ENCODE measurements at places on chromosomes 11 and 22.

DNA sequence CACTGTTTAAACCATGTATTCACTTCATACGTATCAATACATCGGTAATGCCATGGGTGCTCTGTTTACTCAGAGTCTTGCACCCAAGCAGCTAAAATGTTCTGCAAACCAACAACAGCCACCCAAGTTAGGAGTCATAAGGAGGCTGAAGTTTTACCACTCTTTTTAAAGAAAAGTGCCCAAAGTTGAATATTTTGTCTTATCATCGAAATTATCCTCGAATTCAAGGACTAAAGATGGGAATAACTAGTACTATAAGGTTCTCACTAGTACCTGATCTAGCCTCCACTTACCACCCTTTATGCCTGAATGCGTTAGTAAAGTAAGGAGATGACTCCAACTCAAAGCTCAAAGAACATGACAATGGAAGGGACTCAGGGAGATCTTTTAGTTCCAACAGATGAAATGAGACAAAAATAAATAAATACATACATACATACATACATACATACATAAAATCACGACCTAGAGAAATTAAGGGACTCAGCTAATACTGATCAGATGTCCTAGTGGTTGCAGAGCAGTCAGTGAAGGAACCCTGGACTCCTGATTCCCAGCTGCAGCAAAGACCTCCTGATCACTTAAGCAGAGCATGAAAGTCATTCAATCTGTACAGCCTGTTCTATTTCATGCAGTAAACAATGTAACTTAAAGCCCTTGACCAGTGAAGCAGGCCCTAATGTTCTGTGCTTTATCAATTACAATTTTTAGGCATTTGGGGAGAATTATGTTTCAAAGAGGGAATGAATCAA lies 7.7 kb downstream of the OSBP start:
- no peak for DNase-seq

DNA sequence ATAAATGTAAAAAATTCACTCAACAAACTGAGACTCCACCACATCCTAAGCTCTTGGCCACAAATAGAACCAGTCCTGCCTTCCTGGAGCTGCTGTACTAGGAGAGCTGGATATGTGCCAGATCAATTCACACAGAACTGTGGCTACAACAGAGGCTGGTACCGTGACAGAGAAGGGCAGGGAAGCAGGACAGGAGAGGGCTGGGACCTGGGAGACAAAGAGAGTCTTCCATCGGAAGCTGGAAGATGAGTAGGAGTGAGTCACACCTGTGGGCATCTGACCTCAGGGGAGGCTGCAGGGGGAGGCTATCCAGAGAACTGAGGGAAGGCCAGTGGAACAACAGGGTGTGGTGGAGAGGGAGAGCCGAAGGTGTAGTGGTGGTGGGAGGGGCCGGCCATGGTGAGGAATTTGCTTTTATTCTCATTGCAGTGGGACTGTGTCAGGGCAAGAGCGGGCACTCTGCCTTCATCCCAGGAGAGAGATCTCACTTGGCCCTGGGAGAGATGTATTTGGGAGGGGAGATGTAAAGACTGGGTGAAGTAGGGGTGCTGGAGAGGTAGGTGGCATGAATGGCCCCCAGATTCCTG lies 1.9 kb upstream of the LTBP3 start:
- DNase-seq, result no peak

DNA sequence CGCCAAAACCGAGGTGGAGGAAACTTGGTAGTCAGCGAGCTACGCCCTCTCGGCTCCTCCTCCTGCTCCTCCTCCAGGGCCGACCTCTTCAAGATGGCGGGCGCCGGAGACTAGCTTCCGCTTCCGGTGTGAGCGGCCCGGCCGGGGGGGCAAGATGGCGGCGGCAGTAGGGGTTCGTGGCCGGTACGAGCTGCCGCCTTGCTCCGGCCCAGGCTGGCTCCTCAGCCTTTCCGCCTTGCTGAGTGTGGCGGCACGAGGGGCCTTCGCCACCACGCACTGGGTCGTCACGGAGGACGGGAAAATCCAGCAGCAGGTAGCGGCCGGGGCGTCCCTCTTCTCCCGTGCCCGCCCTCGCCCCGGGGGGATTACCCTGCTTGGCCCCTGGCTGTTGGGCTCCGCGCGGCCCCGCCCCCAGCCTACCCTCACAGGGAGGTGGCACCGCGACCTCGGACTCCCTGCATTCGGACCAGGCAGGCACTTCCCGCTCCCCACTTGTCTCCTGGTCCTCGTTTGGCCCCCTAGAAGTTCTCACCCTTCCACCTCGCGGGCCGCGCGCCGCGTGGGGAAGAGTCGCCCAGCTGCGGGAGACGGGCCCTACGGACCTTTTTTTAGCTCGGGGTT lies at the start of gene TTC17:
TTC17 (plus strand) TSS at position 120 of the 621 bp plus-strand sequence; CDS start at position 155, 35 bp downstream.
- peak; percentile 95 for DNase-seq

- DNase-seq, result no peak
These were observed 799.6 kb upstream of the ARHGAP42 start for GRCh38 chr11:99887481-99887880.

DNA sequence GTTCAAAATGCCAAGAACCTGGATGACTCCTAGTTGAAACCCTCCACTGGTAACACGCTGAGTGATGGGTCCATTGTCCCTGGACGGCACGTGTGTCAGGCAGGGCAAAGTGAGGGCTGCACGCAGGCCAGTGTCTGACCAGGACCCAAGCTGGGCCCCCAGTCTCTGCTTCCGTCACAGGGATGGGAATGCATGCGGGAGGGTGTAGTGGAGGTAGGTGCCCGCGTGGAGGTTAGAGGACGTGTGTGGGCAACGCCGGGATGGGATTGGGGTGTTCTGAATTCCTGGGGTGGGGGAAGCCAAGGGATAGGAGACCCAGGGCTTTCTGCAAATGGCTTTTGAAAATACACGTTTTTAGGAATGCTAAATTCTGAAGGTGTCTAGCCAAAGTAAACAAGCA lies 943.3 kb downstream of the BRD1 start:
- DNase-seq, result peak; percentile 7

GRCh38 chr11:120132645-120133185 lies 5.2 kb downstream of the TRIM29 start:
- DNase-seq, result peak; percentile 5

DNA sequence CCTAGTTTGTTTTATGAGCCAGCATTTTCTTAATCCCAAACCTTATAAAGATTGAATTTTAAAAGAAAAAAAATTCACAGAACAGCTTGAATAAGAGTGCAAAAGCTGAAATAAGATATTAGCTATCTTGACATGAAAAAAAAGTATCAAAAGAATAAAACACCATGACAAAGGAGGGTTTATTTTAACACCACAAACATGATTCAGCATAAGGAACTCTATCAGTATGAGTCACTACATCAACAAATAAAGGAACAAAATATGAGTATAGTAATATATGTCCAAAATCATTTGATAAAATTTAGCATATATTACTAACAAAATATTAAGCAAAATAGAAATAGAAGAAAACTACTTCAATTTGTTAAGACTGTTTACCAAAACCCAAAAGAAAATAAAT lies 9.6 kb upstream of the LMO1 start:
- DNase-seq, result no peak

GRCh38 chr22:24445481-24446259 lies 18.3 kb downstream of the ADORA2A start:
- no peak for DNase-seq

- no peak for DNase-seq
These were observed 32.3 kb upstream of the RFPL3 start for GRCh38 chr22:32325416-32325801.
